ENCODE measurements at places on chromosomes 3 and 15.

- no peak for DNase-seq
These were observed 56.7 kb upstream of the CMTM8 start for GRCh38 chr3:32181796-32182195.

DNA sequence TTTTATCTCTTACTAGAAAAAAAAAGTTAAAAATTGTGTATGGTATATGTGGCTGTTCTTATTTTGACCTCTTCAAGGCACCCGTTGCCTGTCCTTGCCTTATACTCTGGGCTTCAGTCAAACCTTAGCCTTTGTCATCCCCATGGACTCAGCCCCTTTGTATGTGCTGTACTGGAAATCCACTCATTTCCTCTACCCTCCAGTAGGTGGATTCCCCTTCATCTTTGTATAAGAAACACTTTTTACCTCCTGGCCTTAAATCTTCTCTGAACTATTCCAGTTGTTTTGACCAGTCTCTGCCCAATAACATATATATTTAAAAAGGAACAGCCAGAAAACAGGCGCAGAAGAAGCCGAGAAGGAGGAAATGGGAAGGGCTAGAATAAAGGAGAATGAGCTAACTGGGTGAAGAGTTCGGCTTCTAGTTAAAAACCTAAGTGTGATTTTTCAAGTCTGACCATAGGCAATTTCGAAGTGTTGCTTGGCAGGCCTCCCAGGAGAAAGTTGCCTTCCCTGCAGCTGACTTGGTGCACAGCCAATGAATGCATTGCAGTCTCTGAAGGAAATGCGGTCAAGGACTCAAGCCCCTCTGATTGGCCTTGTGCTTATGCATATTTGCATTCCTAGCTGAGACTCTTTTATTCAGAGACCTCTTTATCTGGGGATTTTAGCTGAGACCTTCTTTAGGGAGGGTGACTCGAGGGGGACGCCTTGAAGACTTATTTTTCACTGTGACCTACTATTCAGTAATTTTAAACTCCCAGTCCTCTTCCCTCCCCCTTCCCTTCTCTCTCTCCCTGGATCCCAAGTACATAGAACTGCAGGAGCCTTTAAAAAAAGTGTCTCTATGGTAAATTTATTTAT, 277.4 kb downstream of the ROBO1 start:
- DNase-seq: no peak

- DNase-seq: no peak
These were observed 751.0 kb downstream of the VGLL3 start for GRCh38 chr3:86239946-86240345.

- DNase-seq: no peak
These were observed 48.8 kb downstream of the EPHA6 start for GRCh38 chr3:96863129-96863740.

DNA sequence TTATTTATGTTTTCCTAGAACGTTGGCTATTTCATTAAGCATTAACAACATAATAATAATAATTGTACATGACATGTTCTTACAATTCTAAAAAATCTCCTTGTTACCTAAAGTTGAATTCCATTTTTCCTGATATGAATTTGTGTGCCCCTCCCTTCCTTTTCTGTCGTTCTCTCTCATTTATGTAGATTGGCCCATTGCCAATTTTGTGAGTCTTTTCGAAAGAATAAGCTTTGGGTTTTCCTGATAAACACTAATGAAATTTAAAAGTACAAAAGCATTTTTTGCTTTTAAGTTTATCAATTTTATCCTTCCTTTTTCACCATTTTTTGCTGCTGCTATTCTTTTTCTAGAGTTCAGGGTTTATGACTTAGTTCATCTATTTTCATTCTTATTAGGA, 44.9 kb downstream of the PRR23E start:
- no peak for DNase-seq
